ENCODE measurements at places on chromosomes 16 and 17.
A peak's percentile ranks its signal among the peaks of the same experiment; 100 is the strongest.

DNA sequence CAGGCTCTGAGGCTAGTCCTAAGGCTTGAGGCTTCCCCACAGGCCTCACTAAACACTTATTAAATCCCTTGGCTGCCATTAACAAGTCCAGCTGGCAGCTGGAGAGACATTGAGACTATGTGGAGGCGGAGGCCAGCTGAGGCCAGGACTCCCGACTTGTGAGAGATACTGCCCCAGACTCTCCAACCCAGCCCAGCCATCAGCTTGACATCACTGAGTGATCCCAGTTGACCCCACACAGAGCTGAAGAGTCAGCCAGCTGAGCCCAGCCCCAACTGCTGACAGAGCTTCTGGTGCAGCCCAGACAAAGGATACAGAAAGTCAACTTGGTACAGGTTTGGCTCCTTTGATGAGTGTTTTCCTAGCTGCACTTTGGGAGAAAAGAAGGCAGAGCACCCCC is 343.1 kb downstream of the C16orf95 start:
- no peak for DNase-seq

DNA sequence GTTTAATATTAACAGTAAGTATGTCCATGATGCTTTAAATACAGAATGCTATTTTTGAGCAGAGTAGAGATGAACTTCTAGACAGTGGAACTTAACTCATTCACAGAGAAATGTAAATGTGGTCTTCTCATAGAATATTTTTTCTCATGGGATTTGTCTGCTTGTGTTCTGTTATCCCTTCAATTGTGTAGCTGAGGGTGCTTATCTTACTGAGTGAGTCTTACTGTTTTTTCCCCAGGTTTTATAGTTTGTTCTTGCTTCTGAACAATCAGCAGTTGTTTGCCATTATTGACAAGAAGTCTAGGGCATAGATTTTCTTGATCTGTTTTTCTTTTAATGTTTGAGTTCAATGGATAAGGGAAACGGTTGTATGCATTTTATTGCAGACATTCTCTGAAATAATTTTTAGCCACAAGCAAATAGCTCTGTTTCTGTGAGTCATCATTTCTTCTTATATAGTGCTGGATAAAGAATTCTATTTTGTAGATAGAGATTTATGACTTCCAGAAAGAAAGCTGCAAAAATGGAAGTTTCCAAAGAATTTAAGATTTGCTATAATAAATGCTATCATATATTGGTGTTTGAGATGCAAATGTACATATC is 60.5 kb downstream of the NF1 start:
- DNase-seq = no peak

DNA sequence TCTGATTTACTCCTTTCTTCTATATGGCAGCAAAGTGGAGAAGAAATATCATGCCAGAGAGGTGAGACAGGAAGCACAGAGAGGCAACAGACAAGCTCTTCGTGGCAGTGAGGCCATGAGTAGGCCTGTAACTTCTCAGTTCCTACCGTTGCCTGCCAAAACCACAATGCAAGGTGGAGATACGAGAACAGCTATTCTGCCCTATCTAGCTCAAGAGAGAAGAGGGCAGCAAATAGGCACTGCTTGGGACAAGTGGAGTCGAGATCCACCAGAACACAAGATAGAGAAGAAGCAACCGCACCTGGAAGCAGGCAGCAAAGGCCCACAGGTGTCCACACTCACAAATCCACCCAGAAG is 24.8 kb downstream of the RANBP10 start:
- DNase-seq = no peak

DNA sequence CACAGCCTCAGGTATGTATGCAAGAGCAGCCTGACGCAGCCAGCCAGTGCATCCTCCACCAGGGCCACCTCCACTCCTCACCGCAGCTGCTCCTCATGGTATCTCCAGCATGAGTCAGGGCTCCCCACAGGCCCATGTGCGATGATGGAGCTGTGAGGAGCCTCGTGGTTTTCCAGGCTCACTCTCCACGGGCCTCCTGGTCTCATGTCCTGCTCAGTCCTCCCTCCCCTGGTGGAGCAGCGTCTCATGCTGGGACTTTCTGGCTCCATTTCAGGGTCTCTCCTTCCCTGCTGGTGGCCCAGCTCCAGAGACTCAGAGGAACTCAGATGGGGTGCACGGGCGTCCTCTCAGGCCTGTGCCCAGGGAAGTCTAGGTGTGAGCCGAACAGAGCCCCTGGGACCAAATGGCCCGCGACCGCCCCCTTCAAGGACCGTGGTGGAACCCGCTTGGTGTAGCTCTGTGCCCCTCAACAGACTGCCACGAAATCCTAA is 70.4 kb downstream of the METRNL start:
- no peak for DNase-seq

- no peak for DNase-seq
Measured at GRCh38 chr17:41215681-41216080, 10.8 kb upstream of the KRTAP9-2 start.

GRCh38 chr16:48542020-48542473 is 67.9 kb downstream of the N4BP1 start:
- peak; percentile 75 for DNase-seq

- DNase-seq = no peak
Measured at GRCh38 chr16:12417030-12417814, 386.5 kb downstream of the CPPED1 start.

GRCh38 chr16:27452569-27453493 is 50.9 kb downstream of the IL21R start:
- no peak for DNase-seq

GRCh38 chr16:10541366-10541765 is 39.0 kb downstream of the EMP2 start:
- no peak for DNase-seq

GRCh38 chr17:39627047-39627711 is 427 bp downstream of the PPP1R1B start:
- no peak for DNase-seq

- no peak for DNase-seq
Measured at GRCh38 chr16:31006086-31006385, 4.4 kb downstream of the STX1B start.

DNA sequence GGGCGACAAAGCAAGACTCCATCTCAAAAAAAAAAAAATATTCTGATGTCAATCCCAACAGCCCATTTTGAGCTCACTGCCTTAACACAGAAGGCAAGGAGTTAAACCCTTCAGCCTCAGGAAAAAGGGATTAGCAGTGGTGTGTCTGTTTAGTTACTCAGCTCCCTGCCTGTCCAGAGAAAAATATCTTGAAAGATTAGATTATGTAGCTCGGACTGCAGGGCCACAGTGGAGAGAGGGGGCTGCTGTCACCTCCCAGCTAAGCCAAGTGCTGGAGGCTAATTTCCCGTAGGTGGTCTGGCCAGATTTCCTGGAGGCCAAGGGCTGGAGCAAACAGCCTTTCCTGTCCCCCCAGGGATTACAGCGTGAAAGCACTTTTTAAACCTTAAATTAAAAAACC is 50.3 kb downstream of the C16orf95 start:
- DNase-seq = no peak

- DNase-seq = peak; percentile 19
Measured at GRCh38 chr16:87550495-87550961, 51.8 kb upstream of the JPH3 start.

DNA sequence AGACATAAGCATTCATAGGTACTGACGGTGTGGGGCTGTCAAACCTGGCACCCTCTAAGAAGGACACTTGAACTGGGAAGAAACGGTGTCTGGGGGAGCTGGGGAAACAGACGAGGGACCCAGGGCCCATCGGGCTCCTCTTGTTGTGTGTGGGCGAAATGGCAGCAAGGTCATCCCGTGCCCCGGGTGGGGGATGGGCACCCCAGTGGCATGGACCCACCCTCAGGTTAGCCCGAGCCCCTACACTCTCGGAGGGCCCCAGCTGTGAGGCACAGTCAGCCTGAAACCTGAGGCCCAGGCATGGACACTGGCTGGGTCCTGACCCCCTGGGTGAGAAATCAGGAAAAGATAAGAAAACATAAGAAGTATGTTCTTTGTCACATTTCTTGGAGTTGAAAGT is 57.1 kb downstream of the MYO18A start:
- DNase-seq = no peak

GRCh38 chr16:57260294-57260929 is 15.4 kb downstream of the ARL2BP start:
- no peak for DNase-seq

GRCh38 chr16:85048921-85049562 is 21.4 kb downstream of the KIAA0513 start:
- peak; percentile 53 for DNase-seq

GRCh38 chr17:47013341-47013740 is 34.3 kb upstream of the RPRML start:
- DNase-seq = no peak

- no peak for DNase-seq
Measured at GRCh38 chr17:1173432-1174262, 6.1 kb downstream of the ABR start.

- DNase-seq = peak; percentile 67
Measured at GRCh38 chr17:16250635-16251034, 33.6 kb downstream of the PIGL start.

DNA sequence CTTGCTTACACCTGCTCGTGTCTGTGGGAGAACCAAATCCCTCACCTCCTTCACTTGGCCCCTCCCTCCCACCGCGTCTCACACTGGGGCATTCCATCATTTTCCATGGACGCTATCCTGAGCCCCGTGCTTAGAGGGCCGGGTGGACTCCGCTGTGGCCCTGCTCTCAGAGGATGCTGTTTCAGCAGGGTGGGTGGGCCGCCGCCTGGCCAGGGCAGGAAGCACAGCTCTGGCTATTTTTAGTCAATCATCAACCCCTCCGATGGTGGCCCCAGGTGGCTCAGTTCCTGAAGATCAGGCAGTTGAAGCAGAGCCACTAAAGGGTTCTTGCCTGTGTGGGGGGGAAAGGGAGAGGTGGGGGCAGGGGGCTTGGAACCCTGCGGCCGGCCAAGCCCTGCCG is 230.3 kb downstream of the ENGASE start:
- DNase-seq = no peak

DNA sequence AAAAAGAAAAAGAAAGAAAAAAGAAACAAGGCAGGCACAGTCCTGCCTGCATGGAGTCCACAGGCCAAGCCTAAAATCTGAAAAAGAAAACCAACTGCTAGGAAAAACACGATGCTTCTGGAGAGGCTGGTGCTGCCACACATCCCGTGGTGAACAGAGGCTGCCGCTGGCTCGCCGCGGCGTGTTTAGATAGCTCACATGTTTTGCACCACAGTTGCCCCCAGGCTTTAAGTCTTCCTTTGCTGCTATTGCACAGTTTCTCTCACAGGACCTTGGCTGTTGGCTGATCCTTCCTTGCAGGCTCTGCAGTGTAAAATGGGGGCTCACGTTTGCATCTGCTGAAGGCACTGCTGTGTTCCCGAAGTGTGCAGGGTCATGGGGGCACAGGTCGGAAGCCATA is 8.6 kb downstream of the SLC6A4 start:
- no peak for DNase-seq

DNA sequence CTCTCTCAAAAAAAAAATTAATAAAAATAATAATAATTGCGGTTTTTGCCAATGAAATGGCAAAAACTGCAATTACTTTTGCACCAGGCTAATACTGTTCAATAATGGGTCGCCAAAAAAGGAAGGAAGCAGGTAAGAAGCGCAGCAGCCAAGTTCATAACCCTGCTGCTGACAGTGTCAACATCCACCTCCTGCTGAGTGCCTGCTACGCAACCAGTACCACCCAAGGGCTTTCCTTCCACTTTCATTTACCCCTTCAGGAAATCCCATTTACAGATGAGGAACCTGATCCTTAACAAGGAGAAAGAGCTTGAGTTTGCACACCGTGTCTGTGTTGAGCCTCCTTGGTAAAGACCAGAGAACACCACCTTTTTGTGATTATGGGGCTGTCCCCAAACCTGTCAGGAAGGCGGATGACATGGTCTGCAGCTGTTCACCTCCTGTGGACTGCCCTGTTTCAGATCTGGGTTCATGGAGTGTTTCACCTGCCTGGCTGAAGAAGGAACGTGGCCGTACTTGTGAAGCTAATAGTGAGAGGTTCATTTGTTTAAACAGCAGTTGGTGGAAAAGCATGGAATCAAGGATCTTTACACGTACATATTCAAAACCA is 378.0 kb downstream of the SLC39A11 start:
- DNase-seq = no peak

GRCh38 chr17:52096056-52096455 is 62.5 kb downstream of the CA10 start:
- no peak for DNase-seq

- DNase-seq = peak; percentile 82
Measured at GRCh38 chr17:81148986-81149533, 16.2 kb upstream of the PVALEF start.

- DNase-seq = peak; percentile 59
Measured at GRCh38 chr17:56978441-56979090, 635 bp downstream of the SCPEP1 start.

DNA sequence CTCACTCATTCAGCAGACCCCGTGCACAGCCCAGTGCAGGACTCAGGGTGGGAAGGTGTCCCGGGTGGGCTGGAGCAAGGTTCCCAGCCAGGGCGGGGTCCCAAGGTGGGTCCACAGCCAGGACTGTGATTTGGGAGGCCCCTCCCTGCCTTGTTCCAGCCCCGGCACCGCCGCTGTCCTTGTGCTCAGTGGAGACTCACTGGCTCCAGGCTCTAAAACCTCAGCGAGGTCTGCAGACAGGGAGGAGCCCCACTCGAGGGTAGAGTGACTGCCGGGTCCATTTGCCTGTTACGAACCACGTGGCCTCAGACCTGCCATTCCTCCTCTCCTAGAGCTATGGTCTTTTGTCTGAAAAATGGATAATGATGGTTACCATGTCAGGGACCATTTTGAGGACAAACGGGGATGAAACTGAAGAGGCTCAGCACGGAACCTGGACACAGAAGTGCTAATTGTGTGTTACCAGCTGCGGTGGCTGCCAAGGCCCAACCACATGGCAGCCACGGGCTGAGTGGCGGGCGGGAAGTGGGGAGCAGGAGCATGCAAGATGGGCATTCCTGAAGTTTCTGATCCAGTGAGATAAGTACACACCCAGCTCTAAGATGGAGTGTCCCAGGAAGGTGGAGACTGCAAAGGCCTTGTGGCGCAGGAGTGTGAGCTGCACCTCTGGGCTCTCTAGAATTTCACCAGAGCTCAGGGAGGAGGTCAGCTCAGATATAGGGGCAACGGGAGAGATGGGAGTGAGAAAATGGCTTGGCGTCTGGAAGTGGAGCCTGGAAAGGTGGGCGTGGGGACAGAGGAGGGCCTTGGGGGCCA is 317.6 kb downstream of the SEC14L1 start:
- no peak for DNase-seq

Data from inflammatory macrophage (primary cell).